ENCODE measurements at places on chromosomes 2 and 18.

DNA sequence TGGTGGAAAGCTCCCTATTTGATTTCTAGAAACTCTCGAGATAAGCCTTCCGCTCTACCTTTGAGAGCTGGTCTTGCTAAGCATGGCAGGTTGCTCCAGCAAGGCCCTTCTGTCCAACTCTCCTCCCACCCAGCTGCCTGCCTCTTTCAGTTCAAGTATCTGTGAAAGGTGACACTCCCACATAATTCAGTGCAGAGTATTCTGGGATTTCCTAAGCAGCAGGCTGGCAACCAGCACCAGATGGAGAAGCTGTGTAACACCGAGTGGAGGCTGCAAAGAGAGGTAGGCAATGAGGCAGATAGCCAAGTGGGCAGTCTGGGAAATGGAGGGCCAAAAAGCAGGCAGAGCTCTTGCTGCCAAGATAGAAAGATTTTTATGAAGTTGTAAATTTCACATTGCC, 88.4 kb upstream of the CAVIN2 start:
- no peak for DNase-seq

- DNase-seq = no peak
These were observed 199.8 kb upstream of the CCDC150 start for GRCh38 chr2:196439760-196440159.

DNA sequence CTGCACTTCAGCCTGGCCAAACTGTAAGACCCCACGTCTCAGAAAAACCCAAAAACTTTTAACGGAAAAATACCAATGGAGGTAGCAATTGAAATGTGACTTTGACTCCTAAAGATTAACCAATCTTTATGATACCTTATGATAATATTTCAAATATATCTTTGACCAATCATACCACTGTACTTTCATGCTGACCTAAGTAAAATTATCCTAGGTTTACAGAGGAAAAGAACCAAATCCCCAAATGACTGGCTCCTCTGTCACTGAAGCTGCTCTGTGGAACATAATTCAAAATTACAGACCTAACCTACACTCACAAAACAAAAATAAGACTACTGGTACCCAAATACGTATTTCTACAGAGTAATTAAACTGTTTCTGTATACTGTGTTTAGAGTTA, 7.7 kb upstream of the STPG4 start:
- no peak for DNase-seq

DNA sequence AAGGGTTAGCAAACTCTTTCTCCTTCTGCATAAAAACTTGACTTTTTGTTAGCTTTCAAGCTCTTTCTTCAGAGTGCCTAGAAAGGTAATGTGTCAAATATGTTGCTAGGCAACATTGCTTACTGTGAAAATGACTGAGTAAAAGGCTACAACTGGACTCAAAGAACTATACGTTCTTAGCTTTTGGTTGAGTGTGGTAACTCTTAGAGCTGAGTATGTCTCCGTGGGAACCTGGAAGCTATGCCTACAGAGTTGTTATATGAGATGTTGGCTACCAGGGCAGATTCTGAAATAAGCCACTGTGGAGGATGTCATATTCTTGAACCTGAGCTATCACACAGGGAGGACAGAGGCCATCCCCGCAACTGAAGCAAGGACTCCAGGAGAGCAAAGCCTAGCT, 105.5 kb downstream of the ARL6IP6 start:
- DNase-seq = no peak

- no peak for DNase-seq
These were observed 17.6 kb upstream of the TMEM247 start for GRCh38 chr2:46461709-46462171.

GRCh38 chr2:113148606-113149552, 21.5 kb downstream of the IL1RN start:
- no peak for DNase-seq

- no peak for DNase-seq
These were observed 41.3 kb downstream of the COL4A3 start for GRCh38 chr2:227205701-227206100.

GRCh38 chr2:147553775-147554271, 291.0 kb upstream of the ACVR2A start:
- DNase-seq = no peak

GRCh38 chr2:215969131-215969841, 44.1 kb downstream of the MREG start:
- DNase-seq = no peak

DNA sequence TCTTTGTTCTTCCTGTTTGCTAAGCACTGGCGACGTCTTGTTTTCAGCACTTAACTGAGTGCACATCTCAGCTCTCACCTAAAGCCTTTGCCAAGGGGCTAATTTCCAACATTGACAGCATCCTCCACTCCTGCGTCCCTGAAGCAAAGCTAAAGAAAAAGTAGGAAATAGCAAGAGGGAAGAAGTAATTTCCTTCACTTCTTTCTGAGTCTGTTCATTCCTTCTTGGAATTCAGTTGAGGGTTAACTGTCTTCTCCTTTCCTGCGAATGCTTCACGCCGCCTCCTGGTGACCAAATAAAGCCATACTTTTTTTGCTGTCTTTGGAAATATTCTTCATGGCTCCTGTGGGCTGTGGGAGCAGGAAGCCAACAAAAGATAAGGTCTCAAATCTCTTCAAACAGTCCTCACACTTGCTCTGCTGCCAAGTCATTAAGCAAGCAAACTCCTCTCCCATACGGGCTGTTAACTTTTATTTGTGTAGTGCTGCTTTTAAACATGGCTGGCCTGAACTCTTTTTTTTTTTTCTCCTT, 100.9 kb downstream of the DPP10 start:
- DNase-seq = peak; percentile 42

GRCh38 chr2:204472375-204472774, 72.9 kb upstream of the PARD3B start:
- no peak for DNase-seq

DNA sequence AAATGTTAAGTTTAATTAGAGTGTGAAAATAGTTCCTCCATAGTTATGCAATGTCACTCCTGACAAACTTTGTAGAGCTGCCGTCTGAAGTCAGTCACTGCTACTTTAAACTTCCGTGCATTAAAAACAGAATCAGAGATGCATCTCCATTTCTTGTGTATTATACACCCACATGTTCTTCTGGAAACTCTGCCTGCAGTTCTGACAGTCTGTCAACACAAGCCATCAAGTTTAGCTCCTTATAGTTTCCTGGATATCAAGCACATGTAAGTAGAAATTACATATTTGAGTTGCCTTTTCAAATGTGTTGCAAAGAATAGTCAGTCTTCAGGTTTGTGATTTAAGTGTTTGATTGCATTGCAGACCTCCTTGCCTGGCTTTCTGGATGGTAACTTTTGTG, 184.3 kb downstream of the CTNNA2 start:
- no peak for DNase-seq

GRCh38 chr2:24749069-24749691, 44.0 kb downstream of the PTRHD1 start:
- peak; percentile 52 for DNase-seq

GRCh38 chr2:45274250-45274926, 265.1 kb upstream of the SIX2 start:
- DNase-seq = peak; percentile 46

- no peak for DNase-seq
These were observed 282.8 kb downstream of the ZEB2 start for GRCh38 chr2:144237108-144237507.

GRCh38 chr2:176240301-176240700, 28.9 kb upstream of the MTX2 start:
- no peak for DNase-seq

GRCh38 chr2:204468746-204469429, 76.4 kb upstream of the PARD3B start:
- no peak for DNase-seq

DNA sequence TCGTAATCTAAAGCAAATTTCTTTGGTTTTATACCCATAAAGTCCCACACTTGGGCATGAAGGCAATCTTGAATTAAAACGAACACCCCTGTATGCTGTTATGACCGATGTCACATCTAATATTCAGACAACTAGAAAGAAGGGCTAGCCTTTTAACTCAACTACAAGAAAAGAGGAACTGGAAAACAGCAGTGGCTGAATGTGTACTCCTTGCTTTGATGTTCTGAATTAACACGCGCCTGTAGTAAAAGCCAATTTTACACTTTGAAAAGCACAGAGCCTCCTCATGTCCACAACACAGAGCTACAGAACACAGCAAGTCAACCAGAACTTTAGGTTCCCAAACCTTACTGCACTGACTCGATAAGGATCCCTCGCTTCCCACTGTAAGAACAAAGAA, 147.6 kb downstream of the HDAC4 start:
- no peak for DNase-seq

DNA sequence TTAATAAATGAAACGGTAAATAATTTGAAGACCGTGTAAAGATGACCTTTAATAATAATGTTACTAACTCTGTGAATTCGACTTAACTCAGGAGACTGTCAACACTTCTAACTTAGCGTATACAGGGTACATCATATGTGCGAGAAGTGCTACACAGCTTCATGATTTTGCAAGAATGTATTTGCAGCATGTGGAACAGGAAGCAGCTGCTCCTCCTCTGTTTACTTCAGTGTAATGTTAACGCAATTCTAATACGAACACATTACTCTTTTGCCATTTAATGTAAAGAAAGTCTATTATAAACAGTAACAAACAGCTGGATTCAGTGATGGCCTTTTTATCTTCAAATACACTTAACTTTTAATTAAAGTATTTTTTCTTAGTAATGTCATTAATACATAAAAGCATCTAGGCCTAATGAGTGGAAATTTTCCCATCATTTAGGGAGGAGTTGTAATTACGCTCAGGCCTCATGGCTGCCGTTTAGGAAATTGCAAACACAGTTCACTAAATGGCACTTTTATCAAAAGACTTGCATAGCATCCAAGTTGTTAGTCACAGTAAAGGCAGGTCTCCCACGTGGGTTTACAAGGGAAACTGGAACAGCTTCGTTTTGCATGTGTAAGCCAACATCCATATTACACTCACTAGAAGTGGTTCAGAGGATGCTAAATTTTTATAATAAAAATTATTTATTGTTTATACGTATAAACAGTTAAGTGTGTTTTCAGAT, 635.7 kb downstream of the FBXO15 start:
- no peak for DNase-seq

DNA sequence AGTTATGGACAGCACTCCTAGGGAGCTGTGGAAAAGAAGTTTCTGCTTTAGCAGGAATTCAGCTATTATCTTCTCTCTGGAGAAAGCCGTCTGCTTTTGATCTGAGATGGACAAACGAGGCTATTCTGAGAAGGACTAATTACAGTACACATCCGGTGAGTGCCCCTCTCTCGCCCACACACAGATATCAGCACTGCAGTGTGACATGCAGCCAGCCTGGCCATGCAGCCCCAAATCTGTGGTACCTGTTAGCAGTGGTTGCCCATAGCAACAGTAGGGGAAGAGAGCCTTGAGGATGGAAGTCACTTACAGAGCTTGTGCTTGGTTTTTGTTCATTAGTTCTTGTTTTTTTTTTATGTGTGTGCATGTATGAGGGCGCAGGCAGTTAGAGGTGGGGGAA, 73.9 kb upstream of the TRIB2 start:
- no peak for DNase-seq

DNA sequence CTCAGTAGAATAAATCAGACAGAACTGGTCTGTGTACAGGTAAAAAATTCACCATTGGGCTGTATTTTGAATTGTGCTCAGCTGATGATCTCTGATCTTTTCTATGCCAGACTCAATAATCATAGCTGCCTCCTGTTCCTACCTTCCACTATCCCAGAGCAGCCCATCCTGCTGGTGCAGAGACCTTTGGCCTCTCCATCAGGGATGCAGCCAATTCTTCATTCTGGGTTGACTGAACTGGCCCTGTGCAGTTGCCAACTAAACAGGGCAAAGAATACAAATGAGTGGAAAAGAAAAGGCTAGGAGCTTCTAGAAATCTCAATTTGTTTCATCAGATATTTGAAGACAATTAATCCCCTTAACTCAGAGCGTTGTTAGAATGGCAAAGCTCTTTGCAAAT, 1781.3 kb upstream of the CELF4 start:
- DNase-seq = no peak

- peak; percentile 43 for DNase-seq
These were observed 771 bp upstream of the IGFBP2 start for GRCh38 chr2:216632346-216632951.

DNA sequence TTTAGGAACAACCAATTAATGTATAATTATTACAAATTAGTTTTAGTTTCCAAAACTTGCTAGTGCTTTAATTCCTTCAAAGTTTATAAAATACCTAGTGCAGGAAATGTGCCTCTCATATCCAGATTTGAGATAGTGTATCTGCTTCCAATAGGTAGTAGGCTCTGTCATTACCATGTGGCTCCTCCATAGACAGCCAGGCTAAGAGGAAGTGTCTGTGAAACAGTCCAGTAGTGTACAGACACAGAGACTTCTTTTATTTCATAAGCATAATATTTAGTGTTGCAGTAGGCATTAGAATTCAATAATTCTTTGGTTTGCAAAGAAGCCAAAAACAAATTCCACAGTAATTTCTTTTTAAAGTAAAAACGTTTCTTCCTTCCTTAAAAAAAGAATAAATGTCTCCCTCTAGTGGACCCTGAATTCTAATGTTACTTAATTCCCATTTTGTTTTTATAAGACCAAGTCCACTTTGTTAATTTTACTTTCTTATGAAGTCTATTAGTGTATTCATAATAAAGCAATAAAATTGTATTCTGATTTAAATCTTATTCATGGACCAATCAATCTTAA, 101.2 kb downstream of the NEB start:
- DNase-seq = no peak

GRCh38 chr2:43412114-43412753, 183.6 kb downstream of the THADA start:
- DNase-seq = no peak

GRCh38 chr18:45690975-45691815, 32.8 kb upstream of the SLC14A1 start:
- DNase-seq = peak; percentile 80

GRCh38 chr18:25100418-25100817, 251.5 kb downstream of the ZNF521 start:
- no peak for DNase-seq

DNA sequence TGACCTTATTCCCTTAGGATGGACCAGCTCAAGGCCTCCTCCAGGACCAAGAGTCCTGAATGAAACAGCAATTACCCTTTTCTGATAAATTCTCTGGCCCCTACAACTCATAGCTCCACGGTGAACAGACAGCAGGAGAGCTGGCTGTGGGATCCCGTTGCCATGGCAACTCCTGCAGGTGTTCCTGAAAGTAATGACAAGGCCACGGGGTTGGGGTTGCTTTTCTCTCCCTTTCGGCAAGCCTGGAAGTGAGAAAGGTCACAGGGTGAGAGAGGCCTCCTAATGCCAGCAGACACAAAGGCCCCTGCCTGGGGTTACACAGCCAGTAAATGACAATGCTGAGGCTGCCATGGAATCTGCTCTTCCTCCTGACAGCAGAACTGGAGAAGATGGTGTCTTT, 403.0 kb downstream of the NBAS start:
- peak; percentile 55 for DNase-seq

DNA sequence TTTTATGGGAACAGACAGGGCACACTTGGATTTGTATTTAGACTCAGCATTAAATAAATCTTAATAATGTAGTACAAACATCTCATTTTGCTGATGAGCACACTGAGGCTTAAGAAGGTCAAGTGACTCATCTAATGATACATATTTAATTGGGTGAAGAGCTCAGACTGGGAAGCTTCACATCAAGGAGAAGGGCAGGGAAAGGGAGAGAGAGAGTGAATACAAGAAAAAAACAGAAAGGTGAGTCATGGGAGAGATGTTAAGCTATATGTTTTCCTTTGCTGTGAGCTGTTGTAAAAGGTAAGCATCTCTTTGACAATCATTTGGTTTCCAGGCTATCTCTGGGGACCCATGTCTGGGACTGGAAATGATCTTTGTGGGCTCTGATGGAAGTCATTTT, 277.8 kb downstream of the SETBP1 start:
- no peak for DNase-seq

All from H9 (cell line).